ELR (cell line): ENCODE measurements at places on chromosomes 11 and 22.

DNA sequence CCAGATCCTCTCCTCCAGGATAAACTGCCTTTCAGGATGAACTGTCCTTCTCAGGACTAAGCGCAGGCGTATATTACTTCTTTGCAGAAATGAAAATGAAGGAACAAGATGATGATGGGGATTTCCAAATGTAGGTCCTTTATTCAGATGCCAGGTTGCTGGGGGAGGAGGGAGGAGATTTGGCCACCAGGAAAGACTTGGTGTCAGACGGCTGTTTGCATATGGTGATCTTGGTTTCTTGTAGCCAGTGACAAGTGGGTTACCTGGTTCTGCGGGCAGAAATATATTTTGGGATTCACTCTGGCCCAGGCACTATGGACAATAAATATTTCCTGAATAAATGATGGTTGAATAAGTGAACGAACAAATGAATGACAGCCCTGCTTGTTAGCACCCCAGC lies 243.4 kb downstream of the MIAT start:
- DNase-seq = no peak

DNA sequence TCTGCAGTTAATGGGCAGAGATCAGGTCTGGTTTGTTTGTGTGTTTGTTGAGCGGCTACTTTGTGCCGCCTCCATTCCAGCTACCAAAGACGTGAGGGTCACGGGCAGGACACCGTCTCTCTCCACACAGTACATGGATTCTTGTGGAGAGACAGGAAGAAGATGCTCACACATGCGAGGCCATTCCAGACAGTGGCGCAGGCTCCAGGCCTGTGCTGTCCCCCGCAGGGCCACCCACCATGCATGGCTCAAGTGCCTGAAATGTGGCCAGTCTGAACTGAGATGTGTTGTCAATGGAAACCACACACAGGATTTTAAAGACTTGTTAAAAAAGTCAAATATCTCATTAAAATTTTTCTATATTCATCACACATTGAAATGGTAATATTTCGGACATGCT lies 848.3 kb downstream of the TBC1D22A start:
- DNase-seq = no peak

GRCh38 chr11:5736396-5736795 lies at the start of gene OR56B1:
Gene OR56B1 (plus strand): TSS chr11:5736448. CDS start chr11:5736517, 69 bp downstream.
- DNase-seq = no peak

DNA sequence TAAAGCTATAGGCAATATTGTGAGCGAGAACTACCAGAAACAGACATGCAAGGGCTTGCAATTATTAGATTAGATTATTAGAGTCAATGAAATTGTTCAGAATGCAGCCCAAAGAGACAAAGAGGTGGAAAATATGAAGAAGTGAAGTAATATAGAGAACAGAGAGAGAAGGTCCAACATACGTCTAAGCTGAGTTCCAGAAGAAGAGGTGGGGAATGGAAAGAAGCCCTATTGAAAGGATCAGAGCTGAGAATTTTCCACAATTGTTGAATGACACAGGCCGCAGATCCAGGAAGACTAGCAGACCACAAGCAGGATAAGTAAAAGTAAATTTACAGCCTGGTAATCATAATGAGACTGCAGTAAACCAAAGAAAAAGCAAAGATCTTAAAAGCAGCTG lies 93.2 kb downstream of the EXT2 start:
- DNase-seq = no peak

DNA sequence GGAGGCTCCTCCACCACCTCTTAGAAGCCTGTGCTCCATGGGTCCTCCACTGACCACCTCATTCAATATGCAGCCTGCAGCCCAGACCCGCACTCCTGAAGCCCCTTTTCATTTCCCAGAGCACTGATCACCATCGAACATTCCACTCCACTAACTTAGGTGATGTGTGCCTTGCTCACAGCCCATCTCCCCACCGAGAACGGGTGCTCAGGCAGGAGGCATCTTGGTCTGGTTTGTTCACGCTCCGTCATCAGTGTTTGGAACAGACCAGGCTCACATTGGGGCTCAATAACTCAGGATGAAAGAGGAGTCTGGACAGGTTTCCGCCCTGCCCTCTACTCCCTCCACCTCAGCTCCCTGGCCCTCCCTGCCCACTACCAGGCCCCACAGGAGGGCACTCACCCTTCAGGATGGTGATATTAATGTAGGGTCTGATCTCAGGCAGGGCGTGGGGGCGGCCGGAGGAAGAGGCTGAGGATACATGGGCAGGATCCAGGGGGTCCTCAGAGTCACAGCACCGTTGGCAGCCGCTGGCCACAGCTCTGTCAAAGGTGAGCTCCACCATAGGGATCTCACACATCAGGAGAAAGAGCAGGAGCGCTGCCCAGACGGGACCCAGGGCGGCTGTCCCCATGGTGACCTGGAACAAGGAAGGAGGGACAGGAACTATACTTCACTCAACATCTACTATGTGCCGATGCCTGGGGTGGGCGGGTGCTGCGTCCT lies 3.1 kb downstream of the C1QTNF6 start:
- DNase-seq = no peak

- peak; percentile 99 for DNase-seq
These were observed 6.9 kb downstream of the C11orf68 start for GRCh38 chr11:65911682-65912568.

DNA sequence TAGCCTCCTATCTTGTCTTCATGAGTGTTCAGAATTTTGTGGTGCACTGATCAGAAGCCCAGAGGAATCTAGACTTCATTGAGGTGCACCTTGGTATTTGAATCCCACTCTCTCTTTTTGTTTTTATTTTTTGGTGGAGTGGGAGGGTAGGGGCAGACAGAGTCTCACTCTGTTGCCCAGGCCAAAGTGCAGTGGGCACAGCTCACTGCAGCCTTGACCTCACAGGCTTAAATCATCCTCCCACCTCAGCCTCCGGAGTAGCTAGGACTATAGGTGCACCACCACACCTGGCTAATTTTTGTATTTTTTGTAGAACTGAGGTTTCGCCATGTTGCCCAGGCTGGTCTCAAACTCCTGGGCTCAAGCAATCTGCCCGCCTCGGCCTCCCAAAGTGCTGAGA lies 10.9 kb upstream of the ALG8 start:
- no peak for DNase-seq

- DNase-seq = no peak
These were observed 130.9 kb upstream of the CCDC179 start for GRCh38 chr11:22991196-22991595.

DNA sequence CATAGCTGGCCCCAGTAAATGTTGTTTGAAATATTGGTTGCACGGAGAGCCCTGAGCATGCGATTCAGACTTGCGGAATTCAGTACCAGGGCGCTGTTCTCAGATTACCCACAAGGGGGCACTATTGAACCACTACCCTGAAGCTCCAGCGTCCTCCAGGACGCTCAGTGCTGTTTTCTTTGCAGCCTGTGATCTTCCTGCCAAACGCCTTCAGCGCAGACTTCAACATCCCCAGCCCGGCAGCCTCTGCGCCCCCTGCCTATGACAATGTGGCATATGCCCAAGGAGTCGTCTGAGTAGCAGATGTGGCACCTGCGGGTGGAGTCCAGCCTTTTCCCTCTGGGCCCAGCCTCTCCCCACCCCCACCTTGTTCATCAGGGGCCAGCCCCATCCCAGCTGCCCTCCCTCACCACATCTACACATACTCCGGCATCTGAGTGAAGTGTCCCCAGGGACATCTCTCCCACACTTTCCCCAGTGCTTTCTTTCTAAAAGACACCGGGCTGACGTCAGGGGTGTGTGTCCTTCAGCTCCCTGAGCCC lies 9.6 kb upstream of the MS4A10 start:
- peak; percentile 87 for DNase-seq

DNA sequence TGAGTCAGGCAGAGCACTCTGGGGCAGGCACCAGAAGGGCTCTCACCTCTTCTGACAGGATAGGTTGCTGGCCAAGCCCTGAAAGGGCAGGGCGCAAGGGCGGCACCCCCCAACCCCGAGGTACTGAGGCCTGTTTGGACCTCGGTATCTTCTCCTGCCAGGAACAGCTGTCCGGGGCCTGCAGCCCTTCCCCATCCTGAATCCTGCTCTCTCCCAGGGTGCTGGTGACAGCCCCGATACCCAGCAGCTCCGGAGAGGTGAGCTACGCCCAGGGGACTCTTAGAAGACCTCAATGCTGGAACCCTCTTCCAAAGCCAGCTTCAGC lies 79.1 kb downstream of the PHF21B start:
- DNase-seq = no peak

DNA sequence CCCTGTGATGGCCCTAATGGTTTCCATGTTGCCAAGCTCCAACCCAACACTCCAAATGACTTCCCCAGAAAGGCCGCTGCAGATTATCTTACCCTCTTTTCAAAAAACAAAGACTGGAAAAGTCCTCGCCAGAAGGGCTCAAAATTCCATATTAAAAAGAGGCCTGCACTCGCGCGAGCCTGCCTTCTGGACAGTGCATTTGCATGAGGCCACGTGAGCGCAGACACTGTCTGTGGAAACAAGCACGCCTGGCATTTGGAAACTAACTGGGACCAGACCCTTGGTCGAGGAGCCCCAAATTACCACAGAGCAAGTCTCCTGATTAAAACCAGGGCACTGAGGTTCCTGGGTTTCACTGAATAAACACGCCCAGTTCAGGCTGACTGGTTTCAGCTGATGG lies 42.9 kb downstream of the ABTB2 start:
- DNase-seq = no peak

- no peak for DNase-seq
These were observed 88.5 kb downstream of the WNT7B start for GRCh38 chr22:45888221-45889092.

- no peak for DNase-seq
These were observed 284 bp downstream of the CCS start for GRCh38 chr11:66593303-66593635.

- no peak for DNase-seq
These were observed 301.7 kb downstream of the BRD1 start for GRCh38 chr22:49525801-49526535.

GRCh38 chr11:134645576-134645975 lies 233.5 kb upstream of the B3GAT1 start:
- no peak for DNase-seq

DNA sequence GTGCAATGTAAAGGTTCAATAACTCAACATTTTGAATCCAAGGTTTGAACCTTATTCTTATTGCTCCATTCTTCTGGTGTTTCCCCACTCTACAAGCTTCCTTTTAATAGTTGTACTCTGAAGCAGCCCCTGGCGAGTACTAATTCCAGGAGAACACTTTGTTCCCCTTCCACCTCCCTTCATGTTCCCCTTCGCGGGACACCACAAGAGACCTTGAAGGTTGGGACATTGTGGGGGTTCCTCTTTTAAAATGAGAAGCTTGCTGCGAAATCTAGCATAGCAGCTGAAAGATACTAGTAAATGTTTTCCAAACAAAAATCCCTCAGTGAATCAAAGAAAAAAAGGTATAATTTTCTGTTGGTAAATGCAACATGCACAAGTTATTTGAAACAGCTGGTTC lies 626.3 kb upstream of the LRRC4C start:
- no peak for DNase-seq

GRCh38 chr11:119808407-119809185 lies 79.6 kb upstream of the NECTIN1 start:
- DNase-seq = no peak

GRCh38 chr11:119101759-119102423 lies at the start of gene DPAGT1:
Gene DPAGT1 (minus strand): TSS chr11:119101853. CDS start chr11:119101655, 198 bp downstream.
- peak; percentile 98 for DNase-seq

GRCh38 chr11:86715611-86716010 lies 43.2 kb upstream of the ME3 start:
- DNase-seq = no peak

GRCh38 chr22:50471197-50471847 lies 3.5 kb downstream of the SBF1 start:
- DNase-seq = no peak

- DNase-seq = no peak
These were observed 539.6 kb upstream of the CADM1 start for GRCh38 chr11:116043857-116044256.

DNA sequence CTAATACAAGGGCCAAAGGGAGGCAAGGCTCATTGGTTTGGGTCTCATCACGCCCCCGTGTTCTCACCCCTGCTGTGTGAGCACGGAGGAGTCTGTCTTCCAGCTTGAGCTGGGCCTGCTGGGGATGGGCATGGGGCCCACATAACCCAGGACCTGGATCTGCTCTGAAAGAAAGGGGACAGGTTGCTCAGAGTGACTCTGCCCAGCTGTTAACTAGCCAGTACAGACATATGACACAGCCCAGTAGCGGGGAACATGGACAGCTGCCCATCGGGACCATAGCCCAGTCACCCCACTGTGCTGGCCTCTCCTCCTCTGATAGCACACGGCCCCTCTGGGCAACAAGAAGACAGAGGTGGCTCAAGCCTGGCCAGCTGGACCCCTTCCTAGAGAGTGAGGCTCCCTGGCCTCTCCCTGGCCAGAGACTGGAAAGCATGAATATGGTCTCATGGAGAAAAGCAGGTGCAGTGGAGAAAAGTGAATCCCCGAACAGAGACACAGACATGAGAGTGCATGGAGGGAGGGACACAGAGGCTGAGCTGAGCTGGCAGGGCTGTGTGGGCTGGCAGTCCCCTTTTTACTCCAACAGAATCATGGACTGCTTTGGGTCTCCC lies 973.9 kb downstream of the BRD1 start:
- no peak for DNase-seq

- DNase-seq = no peak
These were observed 546.8 kb downstream of the ETS1 start for GRCh38 chr11:128040603-128041002.

DNA sequence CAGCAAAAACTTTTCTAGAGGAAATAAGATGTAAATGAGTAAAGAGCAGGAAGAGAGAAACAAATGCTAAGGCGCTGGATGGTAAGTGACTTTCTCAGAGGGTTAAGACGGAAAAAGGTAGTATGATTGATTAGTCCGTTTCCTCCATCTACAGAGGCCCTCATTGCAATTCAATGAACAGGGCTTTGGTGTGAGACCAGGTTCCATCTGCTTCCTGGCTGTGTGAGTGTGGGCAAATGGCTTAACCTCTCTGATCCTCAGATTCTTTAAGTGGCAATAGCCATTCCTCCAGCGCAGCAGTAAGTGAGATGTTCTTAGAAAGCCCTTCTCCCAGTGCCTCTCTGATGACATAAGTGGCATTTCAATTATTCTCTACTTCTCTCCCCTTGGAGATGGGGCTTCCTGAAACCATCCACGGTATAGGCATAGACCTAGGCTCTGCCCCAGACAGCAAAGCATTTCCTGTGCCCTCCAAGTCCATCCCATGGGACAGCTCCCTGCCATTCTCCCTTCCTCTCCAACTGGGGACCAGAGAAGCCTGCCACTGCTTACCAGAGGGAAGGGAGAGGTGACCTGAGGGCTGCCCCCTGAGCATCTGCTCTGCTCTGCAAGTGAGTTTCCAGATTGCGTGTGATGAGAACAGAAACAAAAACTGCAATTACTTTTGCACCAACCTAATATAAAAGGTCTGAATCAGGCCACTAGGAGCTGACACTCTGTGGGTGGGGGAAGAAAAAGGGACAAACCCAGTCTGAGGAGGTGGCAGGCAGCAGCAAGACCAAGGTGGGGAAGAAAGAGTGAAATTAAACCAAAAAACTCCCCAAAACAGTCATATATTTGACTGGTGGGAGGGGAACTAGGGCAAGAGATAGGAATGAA lies 12.7 kb upstream of the CD44 start:
- DNase-seq = no peak

DNA sequence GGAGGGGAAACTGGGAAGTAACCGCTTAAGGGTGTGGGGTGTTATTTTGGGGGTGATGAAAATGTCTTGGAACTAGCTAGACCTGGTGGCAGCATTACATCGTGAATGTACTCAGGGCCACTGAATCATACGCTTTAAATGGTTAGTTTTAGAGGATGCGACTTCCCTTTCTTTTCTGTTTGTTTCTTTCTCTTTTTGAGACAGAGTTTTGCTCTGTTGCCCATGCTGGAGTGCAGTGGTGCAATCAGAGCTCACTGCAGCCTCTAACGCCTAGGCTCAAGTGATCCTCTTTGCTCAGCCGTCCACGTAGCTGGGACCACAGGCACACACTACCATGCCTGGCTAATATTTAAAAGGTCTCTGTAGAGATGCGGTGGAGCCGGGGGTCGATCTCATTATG lies 5.6 kb upstream of the MIAT start:
- no peak for DNase-seq
